ENCODE measurements at places on chromosomes 2 and 18.

GRCh38 chr2:200741468-200742202, 70.1 kb upstream of the BZW1 start:
- DNase-seq: no peak

GRCh38 chr2:55150834-55151233, 81.3 kb downstream of the CLHC1 start:
- no peak for DNase-seq

- DNase-seq: no peak
Measured at GRCh38 chr2:116922414-116922813, 892.1 kb upstream of the DDX18 start.

DNA sequence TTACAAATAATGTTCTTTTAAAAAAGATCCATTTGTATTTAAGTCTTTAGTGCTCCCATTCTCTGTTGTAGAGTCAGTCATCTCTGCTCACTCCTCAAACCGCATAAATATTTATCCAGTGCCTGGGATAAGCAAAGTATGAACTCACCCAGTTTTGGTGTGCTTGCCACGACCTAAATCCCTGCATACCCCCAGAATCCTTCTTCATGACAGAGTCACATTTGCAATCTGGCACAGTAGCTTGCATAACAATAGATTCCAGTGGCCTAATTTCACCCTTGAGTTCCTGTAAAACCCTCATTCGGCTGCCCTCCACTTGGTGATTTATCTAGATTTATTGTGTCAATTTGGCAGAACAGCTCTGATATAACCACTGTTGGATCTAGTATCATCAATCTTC, 92.9 kb downstream of the DTNA start:
- DNase-seq: no peak

GRCh38 chr2:99127981-99128380, 13.5 kb upstream of the C2orf15 start:
- no peak for DNase-seq

DNA sequence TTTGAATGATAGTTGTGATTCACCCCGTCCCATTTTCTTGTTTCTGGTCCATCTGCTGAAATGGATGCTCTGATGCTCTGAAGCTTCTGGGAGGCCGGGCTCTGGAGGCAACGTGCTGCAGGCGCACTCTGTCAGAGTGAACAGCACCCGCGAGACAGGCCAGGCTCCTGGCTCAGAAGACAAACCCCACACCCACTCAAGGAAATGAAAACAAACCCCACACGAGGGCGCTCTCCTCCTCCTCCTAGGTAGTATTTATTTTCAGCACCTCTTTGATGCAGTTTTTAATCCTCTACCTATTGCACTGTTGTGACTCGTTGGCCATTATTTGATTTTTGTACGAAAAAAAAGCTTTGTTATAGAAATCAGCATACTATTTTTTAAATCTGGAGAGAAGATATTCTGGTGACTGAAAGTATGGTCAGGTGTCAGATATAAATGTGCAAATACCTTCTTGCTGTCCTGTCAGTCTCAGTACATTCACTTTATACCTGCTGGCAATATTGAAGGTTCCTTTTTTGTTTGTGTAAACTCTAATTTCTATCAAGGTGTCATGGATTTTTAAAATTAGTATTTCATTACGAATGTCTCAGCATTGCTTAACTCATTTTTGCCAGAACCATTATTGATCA, 10.3 kb upstream of the CHST10 start:
- DNase-seq: peak; percentile 47

GRCh38 chr18:48769006-48769636, 181.6 kb downstream of the SMAD7 start:
- no peak for DNase-seq

GRCh38 chr2:216499641-216500218, 1.1 kb downstream of the RPL37A start:
- no peak for DNase-seq

- DNase-seq: no peak
Measured at GRCh38 chr2:241772063-241772499, 4.5 kb upstream of the GAL3ST2 start.

DNA sequence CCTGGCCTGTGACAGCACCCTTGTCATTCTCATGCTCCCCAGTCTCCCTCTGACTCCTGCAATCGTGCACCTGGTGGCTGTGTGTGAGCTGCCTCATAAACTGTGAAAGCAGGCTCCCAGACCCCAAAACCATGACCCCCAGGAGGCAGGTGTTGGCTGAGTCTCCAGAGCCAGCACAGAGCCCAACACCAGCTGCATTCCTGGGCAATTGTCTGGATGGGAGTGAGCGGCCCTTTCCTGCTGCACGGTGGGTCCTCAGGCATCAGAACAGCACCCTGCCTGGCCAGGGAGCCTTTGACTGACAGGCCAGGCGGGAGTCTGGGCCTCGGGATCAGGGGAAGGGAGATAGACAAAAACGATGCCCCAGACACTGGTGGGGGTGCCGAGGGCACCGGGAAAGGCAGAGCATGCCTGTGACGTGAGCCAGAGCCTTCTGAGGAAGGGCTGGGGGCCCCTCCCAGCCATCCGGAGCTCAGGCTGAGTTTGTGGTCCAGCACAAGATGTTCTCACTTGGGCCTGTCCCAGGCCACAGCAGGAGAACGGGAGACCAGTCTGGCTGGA, 135.1 kb upstream of the GPC1 start:
- no peak for DNase-seq

DNA sequence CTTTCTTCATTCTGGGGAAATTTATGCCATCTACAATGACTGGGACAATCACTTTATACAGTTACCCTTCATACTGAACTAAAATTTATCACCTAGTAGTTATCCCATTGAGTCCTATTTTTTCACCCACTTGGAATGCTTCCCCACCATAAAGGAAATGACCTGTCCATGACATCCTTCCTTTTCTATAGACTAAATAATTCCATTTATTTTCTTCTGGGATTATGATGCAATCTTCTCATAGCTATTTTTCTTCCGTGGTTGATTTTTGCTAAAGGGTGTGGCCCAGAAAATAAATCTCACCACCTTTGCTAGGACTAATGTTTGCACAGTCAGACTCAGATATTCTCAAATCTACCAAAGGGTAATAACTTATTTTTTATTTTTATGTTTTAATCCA, 186.1 kb upstream of the NRXN1 start:
- DNase-seq: no peak

DNA sequence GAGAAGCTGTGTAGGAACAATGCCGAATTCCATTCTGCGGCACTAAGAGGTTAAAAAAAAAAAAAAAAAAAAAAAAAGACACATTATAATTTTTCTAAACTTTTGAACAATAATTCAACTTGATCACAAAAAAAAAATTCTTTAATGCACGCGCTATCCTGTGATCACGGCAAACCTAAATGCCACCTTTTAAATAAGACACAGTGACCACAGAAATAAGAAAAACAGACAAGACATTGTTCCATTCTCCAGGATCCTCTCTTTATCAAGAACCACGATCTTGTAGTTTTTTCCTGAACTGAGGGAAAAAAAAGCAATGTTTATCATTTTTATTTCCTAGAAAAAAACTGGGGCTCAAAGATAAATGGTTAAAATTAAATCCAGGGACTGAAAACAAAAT, 9.4 kb downstream of the SUCLG1 start:
- DNase-seq: no peak

DNA sequence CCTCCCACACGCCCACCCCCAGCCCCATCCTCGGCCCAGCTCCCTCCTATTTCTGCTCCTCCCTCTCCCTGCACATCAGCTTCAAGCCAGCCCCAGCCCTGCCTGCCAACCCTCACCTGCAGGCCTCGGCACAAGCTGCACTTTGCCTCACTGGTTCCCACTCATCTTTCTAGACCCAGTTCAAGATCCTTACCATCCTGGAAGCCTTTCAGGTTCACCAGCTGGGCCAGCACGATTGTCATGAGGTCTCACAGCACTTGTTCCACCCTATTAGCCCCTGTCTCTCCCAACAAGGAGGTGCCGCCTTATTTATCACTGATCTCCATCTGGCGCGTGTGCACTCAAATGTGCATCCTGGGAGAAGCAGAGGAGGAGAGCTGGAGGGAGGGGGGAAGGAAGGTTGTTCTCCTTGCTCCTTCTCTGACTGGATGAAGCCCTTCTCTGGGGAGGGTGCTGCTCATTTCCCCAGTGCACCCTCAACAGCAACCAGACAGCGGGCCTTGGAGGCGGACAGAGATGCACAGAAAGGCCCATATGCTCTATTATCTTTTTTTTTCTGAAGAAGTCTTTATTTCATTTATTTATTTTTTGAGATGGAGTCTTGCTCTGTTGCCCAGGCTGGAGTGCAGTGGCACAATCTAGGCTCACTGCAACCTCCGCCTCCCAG, 15.5 kb upstream of the BIN1 start:
- no peak for DNase-seq

- no peak for DNase-seq
Measured at GRCh38 chr18:57585855-57586250, 649 bp downstream of the FECH start.

DNA sequence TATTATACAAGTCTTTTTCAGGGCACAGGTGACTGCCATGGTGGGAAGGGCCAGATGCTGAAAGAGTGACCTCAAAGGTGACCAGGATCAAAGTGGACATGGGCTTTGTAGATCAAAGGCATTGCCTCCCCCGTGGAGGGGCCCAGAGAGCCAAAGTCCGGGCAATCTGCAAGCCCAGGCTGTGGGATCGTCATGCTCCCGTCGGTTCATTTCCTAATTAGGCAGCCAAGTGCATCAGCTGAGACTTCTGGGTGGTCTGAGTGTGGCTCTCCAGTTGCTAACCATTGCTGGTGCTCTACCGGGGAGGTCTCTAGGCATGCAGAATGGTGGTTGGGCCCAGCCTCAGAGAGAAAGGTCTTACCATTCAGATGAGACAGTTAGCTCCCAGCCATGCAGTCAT, 61.6 kb downstream of the TRIB2 start:
- DNase-seq: no peak

GRCh38 chr2:136909777-136910176, 144.4 kb downstream of the THSD7B start:
- no peak for DNase-seq

DNA sequence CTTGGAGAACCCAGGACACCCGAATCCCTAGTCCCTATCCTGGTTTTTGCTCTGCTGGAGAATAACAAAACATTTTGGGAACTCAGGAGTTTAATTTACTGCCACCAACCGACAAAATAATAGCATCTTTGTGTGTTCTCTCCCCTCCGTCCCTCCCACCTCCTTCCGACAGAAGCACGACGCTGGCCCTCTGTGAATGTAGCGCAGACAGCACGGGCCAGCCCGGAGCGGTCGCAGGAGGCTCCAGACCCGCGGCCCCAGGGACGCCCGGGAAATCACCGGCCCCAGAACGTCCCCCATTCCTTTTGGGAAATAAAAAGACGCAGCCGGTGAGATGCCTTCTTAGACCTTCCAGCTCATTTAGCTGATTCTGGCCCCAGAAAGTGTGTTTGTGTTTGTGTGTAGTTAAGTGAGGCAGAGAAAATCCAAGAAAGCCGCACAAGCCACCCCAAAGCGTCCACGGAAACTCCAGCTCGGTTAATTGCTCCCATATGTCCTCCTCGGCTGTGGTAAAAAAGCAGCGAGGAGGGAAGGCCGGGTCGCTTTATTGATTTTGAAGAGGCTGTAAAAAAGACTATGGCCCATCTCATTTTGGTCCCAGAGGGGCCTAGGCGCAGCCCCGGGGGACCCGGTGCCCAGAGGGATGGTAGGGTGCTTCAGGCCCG, 577 bp upstream of the TANC1 start:
- DNase-seq: no peak

DNA sequence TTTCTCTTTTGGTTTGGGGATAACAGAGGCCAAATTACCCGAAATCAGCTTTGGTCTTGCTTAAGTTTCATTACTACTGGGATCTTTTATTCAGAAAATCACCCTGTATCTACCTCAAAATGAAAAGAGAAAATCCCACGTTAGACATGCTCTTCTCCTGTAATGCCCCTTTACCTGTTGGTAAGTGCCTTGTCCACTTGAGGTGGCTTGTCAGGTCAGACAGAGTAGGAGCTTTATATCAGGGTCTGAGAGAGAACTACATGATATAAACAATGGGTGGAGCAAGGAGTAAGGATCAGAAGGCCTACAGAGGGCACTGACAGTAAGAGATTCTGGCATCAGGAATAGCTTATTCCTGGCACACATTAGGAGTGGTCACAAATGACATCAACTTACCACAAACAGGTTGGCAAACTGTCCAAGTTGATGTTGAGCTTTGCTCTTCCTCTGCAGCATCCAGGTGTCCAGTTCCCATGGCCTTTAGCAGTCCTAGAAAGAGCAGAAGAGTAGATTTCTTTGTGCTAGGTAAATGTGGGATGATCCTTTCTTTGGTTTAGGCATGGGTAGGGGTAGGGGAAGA, at the start of gene REG1B:
Gene REG1B (minus strand): TSS at position 209 of the 580 bp plus-strand sequence. CDS start 381 bp downstream, outside the sequence.
- DNase-seq: no peak

GRCh38 chr18:80046011-80046410, 11.8 kb downstream of the RBFA start:
- no peak for DNase-seq

- DNase-seq: no peak
Measured at GRCh38 chr2:227888289-227888688, 16.9 kb downstream of the DAW1 start.

GRCh38 chr2:196675963-196676362, 36.4 kb downstream of the CCDC150 start:
- DNase-seq: no peak

- no peak for DNase-seq
Measured at GRCh38 chr2:1632002-1632348, 112.3 kb downstream of the PXDN start.

GRCh38 chr2:120986898-120987650, 251.4 kb downstream of the GLI2 start:
- no peak for DNase-seq

DNA sequence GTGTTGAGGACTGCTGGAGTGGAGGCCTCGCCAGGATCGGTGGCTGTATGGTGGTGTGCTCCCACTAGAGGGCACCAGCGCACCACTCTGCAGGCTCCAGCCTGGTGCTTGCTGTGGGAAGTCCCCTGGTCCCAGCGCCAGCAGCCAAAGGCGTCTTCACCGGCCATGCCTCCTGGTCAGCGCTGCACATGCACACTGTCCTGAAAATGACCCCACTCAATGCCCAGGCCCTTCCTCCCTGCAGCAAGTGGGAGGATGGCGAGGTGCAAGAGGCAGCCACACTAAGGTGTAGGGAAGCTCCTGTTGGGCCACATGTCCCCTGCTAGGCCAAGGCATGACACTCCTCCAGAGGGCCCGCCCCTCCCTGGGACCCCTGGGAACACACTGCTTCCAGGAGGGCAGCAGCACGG, 136.5 kb downstream of the CTIF start:
- DNase-seq: peak; percentile 54

DNA sequence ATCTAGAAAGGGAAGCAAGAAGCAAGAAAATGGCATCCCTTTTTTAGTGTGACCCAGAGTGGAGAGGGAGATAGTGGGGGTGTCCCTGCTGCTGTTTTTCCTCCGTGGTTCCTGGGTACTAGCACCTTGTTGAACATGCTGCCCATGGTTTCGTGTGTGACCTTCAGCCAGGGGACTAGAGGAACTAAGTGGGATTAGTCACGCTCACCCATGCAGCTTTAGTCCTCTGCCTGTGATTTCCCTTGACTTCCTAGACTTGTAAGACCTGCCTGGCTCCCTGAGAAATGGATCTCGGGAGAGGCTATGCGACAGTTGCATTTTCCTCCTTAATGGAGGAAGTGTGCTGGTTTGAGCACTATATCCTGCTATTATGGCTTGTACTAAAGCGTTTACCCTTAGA, 471.4 kb downstream of the DCDC2C start:
- no peak for DNase-seq

All from iPS DF 6.9 (cell line).